ENCODE measurements at places on chromosomes 2 and 18. TPM values are rescaled to one million over a fixed set of nuclear protein-coding genes. Genes with fewer than 3 reads are reported as not detected.

Gene GREB1L
- 4.4 TPM for polyA plus RNA-seq

Gene SPHKAP
- polyA plus RNA-seq: 4.3 TPM

Gene TTN
- 1.2 TPM for polyA plus RNA-seq

DNA sequence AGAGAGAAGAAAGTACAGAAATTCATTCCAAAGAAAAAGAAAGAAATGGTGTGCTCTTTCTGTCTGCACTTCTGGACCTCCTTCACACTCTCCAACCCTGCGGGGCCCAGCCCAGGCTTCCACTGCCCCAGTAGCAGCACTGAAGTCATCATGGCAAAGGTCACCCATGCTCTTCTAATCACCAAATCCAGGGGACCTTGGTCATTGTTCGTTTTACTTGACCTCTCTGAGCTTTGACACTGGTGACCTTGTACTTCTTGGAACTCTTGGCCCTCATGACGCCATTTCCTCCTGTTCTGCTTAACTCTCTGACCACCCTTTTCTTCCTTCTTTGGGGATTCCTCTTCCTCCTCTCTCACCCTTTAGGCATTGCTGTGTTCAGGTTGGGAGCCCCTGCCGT is 105.6 kb downstream of the SMAD7 start:
- DNase-seq: no peak

- no peak for DNase-seq
Observed at GRCh38 chr2:100580367-100581276, 17.8 kb downstream of the PDCL3 start.

GRCh38 chr2:221176667-221177066 is 395.4 kb downstream of the EPHA4 start:
- DNase-seq: no peak
